ENCODE measurements at places on chromosomes 13 and 19.

GRCh38 chr19:1811942-1812425, at the start of gene ATP8B3:
ATP8B3 (minus strand) TSS chr19:1812276; CDS start chr19:1811736, 540 bp downstream.
- no peak for DNase-seq

GRCh38 chr19:2289714-2290435, 7.9 kb upstream of the PEAK3 start:
- DNase-seq = no peak

GRCh38 chr19:28148554-28148953, 1064.4 kb downstream of the UQCRFS1 start:
- no peak for DNase-seq

GRCh38 chr19:5795382-5795919, 4.5 kb upstream of the DUS3L start:
- no peak for DNase-seq

DNA sequence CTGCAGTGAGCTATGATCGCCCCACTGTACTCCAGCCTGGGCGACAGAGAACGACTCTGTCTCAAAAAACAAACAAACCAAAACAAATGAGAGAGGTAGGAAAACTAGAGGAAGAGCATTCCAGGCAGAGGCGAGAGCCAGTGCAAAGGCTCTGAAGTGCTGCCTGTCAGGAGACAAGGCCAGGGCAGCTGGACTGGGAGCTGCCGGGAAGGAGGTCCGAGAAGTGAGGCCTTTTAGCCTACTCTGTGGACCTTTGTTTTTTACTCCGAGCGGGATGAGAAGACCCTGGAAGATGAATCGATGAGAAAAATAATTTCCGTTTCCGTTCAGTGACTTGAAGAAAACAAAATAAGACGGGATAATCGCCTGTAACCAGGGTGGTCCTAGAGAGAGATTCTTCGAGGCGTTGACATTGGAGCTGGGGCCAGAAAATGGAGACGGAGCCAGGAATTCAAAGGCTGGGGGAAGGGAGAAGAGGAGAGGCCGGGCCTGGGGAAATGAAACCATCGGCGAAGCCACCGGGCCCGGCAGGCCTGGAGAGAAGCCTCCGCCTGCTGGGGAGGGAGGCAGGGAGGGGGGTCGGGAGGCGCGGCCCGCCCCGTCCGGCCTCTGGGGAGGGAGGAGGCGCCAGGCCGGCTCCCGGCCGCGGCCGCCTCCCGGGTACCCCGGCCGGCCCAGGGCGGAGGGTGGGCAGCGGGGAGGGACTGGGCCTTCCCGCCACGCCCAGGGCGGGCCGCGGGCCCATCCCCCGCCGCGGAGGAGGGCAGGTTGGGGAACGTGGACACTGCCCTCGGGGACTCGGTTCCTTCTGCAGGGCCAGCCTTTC, 7.8 kb upstream of the SERTAD1 start:
- peak; percentile 58 for DNase-seq

DNA sequence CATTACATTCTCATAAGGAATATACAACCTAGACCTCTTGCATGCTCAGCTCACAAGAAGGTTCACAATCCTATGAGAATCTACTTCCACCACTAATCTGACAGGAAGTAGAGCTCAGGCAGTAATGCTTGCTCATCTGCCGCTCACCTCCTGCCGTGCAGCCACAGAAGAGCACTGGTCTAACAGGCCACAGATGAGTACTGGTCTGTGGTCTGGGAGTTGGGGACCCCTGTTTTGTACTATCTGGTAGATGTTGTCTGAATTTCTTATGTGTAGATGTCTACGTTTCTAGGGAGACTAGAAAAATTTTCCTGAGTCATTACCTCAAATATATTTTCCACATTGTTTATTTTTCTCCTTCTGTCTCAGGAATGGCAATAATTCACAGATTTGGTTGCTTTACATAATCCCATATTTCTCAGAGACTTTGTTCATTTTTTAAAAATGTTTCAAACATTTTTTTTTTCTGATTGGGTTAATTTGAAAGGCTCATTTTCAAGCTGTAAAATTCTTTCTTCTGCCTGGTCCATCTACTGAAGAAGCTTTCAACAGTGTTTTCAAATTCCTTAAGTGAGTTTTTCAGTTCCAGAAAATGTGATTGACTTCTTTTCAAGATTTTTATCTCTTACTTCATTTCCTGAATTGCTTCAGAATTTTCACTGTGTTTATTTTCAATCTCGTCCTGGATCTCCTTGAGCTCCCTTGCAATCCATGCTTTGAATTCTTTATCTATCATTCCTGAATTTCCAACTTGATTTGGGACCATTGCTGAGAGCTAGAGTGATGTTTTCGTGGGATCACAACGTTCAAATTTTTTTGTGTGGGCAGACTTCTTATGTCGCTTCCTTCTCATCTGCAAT, 1322.2 kb downstream of the PCDH9 start:
- DNase-seq = no peak

DNA sequence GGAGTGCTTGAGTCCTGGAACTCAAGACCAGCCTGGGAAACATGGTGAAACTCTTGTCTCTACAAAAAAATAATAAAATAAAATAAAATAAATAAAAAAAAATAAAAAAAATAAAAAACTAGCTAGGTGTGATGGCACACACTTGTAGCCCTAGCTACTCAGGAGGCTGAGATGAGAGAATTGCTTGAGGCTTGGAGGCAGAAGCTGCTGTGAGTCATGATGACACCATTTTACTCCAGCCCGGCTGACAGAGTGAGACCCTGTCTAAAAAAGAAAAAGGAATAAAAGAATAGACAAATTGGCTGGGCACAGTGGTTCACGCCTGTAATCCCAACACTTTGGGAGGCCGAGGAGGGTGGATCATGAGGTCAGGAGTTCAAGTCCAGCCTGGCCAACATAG, 1168.9 kb downstream of the SLITRK5 start:
- DNase-seq = no peak

DNA sequence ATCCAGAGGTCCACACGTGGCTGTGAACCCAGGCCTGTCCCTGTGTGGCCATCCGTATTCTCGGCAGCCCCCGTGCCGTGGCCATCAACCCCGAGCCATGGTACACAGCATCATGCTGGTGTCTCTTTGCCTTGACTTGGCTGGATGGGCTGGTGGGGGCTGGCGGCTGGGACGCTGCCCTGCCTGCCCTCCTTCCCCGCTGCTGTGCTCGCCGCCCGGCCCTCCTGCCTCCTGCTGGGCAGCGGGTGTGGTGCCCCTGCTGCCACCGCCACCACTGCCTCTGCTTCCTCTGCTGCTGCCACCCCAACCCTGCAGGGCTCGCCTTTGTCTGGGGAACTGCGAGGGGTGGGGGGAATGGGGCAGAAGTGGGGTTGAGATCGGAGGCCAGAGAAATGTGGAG, 19.7 kb upstream of the EHD2 start:
- DNase-seq = no peak

GRCh38 chr19:1672038-1672768, 19.8 kb upstream of the TCF3 start:
- no peak for DNase-seq

DNA sequence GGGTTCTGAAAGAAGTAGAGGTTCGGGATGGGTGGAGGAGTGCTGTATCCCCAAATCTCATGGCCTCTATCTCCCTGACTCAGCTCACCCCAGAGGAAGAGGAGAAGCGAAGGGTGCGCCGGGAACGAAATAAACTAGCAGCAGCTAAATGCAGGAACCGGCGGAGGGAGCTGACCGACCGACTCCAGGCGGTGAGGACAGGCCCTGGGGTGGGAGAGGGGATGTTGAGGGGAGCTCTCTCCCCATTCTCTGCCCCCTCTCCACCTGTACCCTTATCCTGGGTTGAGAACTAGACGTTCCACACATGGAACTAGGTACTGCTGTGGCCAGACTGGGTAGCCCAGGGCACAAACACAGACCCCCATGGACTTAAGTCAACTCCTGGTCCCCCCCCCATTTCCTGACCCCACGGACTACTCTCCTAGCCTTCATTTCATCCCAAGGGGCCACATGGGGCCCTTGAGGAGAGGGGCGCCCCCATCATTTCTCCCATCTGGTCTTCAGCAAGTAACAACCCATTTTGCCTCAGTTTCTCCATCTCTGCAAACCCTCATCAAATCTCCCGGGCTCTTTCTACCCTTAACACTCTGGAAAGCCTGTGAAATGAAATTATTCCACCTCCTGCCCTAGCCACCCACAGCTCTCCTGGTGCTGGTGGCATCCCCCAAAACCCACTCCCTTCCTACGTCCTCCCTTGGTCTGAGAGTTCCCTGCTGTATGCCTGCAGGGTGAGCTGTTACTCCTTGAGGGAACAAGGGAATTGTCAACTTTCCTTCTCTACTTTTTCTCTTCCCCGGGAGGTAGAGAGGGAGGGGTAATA, 3.5 kb downstream of the FOSB start:
- DNase-seq = no peak

GRCh38 chr13:98068521-98068920, 74.4 kb upstream of the FARP1 start:
- no peak for DNase-seq

DNA sequence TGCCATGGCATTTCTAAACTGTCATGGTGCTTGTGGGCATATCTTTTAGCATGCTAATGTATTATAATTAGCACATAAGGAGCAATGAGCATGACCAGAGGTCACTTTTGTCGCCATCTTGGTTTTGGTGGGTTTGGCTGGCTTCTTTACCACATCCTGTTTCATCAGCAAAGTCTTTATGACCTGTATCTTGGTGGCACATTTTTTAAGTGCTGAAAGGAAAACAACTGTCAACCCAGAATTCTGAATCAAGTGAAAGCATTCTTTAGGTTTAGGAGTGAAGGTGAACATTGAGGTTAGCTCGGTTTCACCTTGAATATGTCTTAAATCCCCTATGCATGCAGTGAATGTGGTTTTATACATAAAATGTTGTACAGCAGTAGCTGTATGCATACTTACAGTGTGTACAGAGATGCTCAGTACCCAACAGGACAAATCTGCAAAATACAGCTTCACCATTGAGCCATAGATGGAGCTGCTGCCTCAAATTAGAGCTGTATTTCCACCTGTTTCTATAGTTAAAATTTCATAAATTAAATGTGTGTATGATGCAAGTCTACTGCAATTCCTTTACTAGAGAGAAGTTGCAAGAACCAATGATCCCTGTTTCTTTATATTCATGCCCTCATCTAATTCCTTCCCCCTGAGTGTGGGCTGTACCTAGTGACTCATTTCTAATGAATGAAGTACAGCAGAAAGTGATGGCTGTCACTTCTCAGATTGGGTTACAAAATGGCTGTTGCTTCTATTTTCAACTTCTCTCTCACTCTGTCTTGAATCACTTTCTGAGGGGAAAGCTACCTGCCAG, 25.2 kb upstream of the IGSF23 start:
- DNase-seq = peak; percentile 88
